NCI-H774 (cell line): ENCODE measurements at places on chromosomes 3 and 15.

DNA sequence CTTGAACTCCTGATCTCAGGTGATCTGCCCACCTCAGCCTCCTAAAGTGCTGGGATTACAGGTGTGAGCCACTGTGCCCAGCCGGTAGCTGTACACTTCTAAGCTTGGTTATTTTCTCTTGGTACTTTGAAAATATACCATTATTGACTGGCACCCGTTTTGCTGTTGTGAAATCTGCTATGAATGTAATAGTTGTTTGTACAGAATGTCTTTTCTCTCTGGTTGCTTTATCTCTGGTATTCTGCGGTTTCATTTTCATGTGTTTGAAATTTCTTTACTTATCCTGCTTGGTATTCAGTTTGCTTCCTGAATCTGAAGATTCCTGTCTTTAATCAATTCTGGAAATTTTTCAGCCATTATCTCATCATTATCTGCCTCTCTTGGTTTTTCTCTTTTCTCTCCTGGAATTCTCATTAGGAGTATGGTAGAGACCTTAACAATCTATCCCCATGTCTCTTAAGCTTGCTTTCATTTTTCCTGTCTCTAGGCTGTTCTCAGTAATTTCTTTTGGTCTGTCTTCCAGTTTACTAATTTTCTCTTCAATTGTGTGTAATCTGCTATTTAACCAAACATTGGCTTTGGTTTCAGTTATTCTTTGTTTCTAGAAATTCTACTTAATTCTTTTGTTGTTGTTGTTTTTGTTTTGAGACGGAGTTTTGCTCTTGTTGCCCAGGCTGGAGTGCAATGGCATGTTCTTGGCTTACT lies 2.8 kb upstream of the PAK2 start:
- DNase-seq: no peak

DNA sequence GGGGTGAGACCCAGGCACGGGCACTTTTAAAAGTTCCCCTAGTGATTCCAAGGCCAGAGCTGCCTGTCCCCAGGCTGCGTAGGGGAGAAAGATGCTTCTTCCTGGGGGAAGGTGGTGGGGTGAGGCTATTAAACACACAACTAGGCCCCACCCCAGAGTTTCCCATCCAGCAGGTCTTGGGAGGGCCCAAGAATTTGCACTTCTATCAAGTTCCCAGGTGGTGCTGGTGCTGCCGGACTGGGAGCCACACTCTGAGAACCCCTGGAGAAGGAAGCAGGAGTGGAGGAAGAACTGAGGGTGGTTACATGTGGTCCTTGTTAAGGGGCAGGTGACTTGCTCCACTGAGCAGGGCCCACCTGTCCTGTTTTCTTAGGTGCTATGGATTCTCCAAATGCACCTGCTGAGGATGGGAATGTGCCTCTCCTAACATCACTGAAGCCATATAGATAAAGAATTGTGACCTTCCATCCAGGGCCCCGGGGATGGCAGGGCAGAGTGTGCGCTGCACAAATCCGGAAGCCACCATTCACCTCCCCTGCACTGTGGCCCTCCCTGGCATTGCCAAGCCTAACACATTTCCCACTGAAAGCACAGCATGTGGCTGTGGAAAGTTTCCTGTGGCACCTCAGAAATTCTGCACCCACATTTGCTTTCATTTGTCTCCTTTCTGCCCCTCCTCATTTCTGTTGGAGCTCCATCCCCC lies 111.5 kb upstream of the MEF2A start:
- DNase-seq: no peak

- DNase-seq: no peak
Observed at GRCh38 chr15:70495991-70496599, 267.3 kb downstream of the UACA start.

DNA sequence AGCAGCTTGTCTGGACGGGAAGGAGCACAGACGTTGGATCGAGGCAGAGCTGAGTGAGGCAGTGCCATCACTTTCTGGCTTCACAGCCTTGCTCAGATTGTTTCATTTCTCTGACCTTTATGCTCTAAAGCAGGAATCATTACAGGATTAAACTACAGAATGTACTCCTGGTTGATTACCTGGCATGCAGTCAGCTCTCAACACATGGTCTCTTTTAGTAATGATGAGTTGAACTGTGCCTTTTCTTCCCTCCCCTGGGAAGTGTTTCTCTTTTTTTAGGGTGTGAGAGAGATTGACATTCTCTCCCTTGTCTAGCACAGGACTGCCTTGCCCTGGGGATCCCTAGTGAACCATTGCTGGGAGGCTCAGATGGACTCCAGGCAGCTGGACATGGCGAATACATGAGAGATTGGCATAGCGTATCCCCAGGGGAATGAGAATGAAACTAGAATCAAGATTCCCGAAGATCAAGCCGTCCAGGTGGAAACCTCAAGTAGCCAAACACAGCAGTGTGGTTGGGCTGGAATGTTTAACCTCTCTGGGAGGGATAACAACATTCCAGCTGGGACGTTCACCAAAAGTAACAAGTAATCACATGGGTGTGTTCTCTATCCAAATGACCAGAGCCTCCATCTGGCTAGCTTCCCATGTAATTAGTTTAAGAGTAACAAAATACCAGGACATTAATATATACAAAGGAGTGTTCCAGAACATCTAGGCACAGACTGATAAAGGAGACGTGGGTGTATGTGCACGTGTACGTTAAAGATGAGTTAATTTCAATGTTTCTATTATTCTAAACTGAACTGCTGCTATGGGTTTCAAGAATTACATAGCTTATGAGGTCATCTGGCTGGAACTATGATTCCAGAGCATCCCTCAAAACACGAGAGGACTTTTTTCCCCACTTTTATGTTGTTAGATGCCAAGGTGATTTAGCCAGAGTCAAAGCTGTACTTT lies 118.6 kb upstream of the NR2E3 start:
- no peak for DNase-seq

GRCh38 chr3:107772016-107772415 lies 249.3 kb downstream of the BBX start:
- no peak for DNase-seq

GRCh38 chr15:63050731-63051155 lies 8.2 kb downstream of the TPM1 start:
- no peak for DNase-seq

- DNase-seq: no peak
Observed at GRCh38 chr3:114942773-114943172, 204.3 kb downstream of the ZBTB20 start.

DNA sequence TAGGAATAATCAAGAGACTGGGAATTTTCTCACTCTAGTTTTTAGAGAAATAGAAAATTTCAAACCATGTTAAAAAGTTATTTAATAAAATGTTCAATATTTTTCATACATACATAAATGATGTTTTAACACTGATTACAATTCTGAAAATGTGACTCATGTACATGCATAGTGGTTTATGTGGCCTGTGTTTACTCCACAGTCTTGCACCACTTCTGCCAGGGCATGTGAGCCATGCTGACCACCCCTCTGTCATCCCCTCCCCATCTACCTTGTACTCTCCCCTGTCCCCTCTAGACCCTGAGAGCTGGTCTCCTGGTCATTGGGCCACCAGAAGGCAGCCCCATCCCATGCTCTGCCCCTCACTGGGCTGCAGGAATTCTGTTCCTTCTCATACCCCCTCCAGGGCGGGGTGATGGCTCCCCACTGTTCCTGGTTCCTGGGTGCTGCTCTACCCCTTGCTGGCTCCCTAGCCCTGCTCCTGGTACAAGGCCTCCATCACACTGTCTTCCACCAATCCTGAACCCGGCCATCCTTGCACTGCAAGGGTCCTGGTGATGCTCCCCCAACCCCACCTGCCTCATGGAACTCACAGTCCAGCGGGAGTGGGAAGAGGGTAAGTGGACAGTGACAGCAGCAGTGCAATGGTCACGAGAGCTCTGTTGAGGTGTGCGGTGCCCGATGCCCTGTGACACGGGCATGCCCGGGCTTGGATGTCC lies 24.2 kb upstream of the SLC41A3 start:
- no peak for DNase-seq

DNA sequence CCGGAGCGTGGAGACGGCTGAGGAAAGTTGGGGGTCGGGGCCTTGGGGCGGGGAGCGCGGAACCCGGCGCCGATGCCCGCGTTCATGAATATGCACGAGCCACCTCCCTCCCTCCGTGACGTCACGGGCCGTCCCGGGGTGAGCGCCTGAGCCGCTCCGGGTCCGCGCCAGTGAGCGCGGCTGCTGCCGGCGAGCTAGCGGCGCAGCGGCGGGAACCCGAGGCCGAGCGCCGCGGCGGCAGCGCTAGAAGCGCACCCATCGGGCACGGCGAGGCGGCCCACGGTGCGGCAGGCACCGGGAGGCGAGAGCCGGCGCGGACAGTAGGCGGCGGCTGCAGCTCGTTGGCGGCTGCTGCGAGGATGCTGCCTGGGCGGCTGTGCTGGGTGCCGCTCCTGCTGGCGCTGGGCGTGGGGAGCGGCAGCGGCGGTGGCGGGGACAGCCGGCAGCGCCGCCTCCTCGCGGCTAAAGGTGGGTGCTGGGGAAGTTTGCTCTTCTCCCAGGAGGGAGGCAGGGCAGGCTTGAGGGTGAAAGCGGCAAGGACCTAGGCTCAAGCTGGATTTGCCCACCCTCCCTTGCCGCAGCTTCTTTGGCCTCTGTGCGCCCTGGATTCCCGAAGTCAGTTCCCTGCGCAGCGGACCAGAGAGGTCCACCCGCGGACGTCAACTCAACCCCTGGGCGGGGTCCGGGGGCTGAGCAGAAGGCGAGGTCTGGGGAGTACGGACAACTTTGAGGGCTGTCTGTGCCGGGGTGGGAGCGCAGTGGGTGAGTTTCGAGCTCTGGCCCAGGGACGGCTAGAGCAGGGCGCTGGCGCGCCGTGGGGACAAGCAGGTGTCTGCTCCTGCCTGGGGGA lies at the start of gene CLSTN2:
CLSTN2 (plus strand) TSS at position 170 of the 850 bp plus-strand sequence.
- peak; percentile 74 for DNase-seq

- no peak for DNase-seq
Observed at GRCh38 chr3:194075088-194075615, 60.8 kb upstream of the HES1 start.

DNA sequence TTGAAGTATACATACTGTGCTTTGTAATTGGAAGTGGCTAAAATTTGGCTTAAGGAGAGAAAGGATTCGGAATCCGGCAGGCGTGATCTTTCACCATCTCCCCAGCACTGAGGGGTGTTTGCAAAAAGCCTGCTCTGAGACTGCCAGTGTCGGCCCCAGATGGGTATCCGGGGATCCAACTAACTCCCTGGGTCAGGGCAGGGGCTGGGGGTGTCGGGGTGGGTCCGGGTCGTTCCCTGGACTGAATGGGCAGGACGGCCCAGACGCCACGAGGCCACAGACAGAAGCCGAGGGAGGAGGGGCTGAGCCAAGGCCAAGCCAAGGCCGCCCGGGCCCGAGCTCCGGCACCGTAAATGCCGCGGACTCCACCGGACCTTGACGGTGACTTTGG lies 349 bp downstream of the PPIB start:
- DNase-seq: no peak

DNA sequence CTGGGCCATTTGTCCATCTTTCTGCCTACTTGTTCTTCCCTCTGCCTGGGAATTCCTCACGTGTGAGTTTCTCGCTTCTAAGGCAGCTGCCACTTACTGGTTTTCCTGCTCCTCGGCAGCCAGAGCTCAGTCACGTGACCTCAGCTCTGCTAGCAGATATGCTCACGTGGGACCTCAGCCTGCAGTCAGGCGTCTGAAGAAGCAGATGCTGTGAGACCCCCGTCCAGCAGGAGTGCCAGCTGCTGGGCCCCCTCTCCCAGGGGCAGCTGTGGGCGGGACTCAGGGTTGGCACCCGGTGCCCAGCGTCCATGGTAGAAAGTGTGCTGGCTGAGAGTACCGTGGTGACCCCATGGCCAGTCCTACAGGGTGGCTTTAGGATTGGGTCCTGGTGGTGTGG lies 161.3 kb upstream of the TLE3 start:
- DNase-seq: peak; percentile 6

- no peak for DNase-seq
Observed at GRCh38 chr3:32180141-32180784, 58.2 kb upstream of the CMTM8 start.

DNA sequence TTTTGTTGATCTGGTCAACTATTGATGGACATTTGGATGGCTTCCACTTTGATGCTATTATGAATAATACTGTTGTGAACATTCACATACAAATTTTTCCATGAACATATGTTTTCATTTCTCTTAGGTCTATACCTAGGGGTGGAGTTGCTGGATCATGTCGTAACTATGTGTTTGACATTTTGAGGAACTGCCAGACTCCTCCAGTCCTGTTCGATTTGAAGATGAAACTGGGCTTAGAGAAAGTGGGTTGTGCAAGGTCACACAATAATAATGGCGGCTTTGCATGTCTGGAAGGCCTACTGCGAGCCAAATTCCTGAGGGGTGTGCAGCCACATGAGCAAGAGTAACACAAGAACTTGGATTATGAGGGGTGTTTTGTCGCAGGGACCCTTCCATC lies 2.6 kb downstream of the TSEN2 start:
- DNase-seq: no peak

DNA sequence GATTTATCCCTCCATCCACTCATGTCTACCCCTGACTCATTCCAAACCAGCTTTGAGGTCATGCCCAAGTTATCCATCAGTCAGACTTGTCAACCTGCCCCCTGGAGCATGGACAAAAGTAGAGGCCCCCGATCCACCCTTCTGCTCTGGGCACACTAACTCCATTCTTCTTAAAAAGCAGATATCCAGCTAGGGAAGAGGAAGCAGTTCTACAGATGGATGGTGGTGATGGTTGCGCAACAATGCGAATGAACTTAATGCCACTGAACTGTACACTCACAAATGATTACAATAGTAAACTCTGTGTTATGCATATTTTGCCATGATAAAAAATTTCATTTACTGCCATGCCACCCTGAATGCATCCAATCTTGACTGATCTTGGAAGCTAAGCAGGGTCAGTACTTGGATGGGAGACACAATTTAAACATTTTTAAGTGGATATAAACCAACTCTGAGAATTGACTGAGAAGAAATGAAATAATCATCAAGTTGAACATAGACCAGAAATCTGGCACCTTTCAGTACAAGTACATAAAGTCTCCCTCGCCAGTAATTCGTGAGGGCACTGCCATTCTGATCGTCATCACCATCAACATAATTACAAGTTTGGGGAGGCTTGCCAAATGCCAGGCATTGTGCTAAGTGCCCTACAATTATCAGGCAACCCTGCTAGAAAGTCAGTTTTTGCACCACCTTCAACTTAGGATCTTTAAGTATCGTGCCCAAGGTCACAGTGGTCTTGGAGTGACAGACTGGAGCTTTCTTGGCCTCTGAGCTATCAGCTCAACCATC lies 124.8 kb downstream of the ATP10A start:
- DNase-seq: no peak

DNA sequence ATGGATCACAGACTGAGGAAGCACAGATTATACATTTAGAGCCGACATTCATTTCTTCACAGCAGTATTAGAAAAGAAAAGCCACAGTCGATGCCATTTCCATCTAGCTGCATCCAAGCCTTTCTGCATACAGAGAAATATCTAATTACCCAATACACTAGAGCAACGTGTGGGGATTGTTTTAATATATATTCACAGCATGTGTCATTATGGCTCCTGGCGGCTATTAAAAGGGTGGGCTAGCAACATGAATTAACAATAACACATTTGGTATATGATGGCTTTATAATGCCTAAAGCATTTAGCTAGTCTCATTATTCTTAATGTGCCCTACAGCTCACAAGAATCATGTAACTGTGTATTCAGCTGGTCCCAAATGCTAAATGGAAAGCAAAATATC lies 1030.5 kb downstream of the FHIT start:
- no peak for DNase-seq

- DNase-seq: no peak
Observed at GRCh38 chr3:126667631-126668449, 12.9 kb upstream of the TXNRD3 start.
